ENCODE measurements at places on chromosomes 12 and 14.
A peak's percentile ranks its signal among the peaks of the same experiment; 100 is the strongest.

GRCh38 chr12:27464220-27464554 lies 17.7 kb downstream of the SMCO2 start:
- peak; percentile 66 for DNase-seq

DNA sequence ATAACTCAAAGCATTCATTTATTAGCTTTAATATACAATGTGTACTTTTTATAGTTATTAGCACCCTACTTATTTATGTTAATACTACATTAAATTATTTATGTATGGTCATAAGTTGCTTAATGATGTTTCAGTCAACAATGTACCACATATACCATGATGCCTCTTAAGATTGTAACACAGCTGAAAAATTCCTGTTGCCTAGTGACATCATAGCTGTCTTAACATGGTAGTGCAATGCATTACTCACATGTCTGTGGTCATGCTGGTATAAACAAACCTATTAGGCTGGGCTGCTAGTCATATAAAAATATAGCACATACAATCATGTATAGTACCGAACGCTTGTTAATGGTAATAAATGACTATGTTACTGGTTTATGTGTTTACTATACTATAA lies 120.4 kb downstream of the ANO6 start:
- DNase-seq = no peak

- DNase-seq = no peak
These were observed 399.9 kb upstream of the RGS6 start for GRCh38 chr14:71532344-71532743.

GRCh38 chr12:86254399-86255107 lies 1.6 kb downstream of the MGAT4C start:
- no peak for DNase-seq

DNA sequence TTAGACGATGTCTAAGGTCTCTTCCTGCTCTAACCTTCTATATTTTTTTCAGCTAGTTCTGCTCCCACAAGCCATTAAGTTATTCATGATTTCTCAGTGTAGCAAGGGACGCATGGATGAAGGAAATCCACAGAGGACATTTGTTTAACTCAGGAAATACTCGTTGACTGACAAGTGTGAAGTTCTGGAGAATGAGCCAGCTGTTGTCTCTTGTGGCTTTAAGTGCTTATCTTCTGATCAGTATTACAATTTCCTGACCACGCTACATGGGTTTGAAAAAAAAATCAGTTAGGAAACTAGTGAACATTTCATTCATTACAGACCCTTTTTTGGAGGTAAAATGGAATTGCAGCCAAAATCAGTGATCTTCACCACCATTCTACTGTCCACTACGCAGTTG lies 53.1 kb downstream of the GUCY2C start:
- no peak for DNase-seq

Measured in heart right ventricle (tissue), 16 donors.